NCI-H2081 treated with DMSO at 0.1 percent for 48 hours (cell line): ENCODE measurements at places on chromosomes 1 and 21.

GRCh38 chr1:41864471-41865040 lies 54.2 kb downstream of the HIVEP3 start:
- no peak for DNase-seq

- no peak for DNase-seq
These were observed 25.9 kb downstream of the KCNC4 start for GRCh38 chr1:110235834-110236682.

DNA sequence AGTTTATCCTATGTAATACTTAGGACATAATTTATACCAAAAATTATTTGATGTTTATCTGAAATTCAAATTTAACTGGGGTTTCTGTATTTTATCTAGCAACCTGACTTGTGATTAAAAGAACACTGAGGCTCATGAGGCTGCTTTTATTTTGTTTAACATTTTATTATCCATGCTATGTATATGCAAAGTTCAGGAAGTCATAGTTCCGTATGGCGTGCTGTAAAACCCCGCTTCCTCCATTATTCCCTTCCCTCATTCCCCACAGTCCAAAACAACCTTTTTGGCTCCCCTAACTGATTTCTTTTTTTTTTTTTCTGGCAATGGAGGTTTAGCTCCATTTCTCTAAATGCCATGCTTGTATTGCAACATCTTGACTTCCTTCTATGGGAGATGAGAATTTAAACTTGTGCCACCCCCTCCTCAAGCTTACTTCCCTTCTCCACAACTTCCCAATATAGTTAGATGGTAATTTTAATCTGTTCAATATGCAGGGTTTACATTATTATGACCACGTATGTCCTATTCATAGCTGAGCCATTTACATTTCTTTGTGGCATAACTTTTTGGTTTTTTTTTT lies 138.0 kb upstream of the DNAH14 start:
- DNase-seq: no peak

DNA sequence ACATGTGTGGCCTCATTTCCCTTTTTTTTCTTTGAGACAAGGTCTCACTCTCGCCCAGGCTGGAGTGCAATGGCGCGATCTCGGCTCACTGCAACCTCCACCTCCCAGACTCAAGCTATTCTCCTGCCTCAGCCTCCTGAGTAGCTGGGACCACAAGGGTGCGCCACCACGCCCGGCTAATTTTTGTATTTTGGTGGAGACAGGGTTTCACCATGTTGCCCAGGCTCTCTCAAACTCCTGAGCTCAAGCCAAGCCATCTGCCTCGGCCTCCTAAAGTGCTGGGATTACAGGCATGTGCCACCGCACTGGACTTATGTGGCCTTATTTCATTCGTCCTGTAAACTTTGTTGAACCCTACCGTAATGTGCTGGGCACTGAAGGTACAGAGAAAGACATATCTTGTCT lies 569 bp upstream of the WARS2 start:
- DNase-seq: no peak

DNA sequence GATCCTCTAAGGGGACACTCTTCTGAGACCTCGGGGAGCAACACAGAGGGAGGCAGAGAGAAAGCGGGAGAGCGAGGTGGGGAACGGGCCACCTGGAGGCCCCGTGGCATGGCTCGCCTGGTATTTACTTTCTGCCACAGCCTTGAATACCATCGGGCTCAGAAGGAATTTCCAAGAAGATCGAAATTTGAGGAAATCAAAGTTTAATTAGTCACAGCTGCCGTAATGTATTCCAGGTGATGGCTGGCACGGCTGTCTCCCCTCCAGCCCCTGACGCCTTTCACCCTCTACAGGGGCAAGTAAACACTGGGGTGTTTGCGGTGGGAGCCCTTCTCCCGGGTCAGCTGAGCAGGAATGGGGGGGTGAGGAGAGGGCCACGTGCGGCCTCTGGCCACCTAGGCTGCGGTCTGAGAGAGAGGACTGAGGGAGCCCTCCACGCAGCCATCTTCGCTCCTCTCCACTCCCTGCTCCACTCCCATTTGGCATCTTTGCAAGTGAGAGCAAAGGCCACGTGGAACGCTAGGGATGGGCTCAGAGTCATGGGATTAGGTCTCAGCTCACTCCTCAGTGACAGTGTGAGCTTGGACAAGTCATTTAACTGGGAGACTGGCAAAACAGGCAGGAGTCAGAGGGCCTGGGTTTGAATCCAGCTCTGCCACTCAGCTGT lies 125.2 kb downstream of the SYF2 start:
- DNase-seq: no peak

DNA sequence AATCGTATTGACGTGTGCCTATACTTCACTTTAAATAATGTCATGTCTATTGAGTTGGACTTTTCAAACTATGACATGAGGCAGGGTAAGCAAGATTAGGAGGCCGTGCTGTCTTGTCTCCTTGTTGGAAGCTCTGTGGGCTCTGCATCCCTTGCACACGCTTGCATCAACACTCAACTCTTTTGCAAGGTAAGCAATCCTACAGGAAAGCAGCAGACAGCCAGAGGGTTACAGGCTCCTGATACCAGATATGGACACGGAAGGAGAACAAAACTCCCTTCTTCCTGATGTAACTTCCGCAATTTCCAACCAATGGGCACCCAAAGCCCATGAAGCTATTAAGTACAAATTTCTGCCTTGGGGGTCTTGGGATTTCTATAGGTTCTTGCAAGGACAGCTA lies 1520.7 kb upstream of the B3GALT2 start:
- no peak for DNase-seq

GRCh38 chr1:227777646-227778045 lies 37.8 kb upstream of the PRSS38 start:
- DNase-seq: no peak

GRCh38 chr1:166233750-166234366 lies 67.1 kb upstream of the FAM78B start:
- no peak for DNase-seq

DNA sequence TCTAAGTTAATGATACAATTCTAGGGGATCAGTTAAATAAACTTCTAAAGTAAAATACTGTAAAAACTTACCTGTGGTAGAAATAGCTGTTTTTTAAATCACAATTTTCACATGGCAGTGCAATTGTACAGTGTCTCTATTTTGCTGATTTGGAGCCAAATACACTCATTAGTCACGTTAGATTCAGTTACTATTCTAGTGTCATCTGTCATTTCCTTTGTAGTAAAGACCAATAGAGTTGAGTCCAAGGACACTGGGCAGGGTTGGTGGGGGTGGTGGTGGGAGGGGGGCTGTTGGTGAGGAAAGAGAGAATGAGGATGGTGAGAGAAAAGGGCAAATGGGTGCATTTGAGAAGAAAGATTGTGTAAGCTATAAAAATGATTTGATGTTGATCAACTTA lies 33.6 kb downstream of the CD55 start:
- no peak for DNase-seq
